ENCODE measurements at places on chromosomes 11 and 22.

GRCh38 chr22:36413022-36413775 is 25.4 kb upstream of the MYH9 start:
- DNase-seq: no peak

DNA sequence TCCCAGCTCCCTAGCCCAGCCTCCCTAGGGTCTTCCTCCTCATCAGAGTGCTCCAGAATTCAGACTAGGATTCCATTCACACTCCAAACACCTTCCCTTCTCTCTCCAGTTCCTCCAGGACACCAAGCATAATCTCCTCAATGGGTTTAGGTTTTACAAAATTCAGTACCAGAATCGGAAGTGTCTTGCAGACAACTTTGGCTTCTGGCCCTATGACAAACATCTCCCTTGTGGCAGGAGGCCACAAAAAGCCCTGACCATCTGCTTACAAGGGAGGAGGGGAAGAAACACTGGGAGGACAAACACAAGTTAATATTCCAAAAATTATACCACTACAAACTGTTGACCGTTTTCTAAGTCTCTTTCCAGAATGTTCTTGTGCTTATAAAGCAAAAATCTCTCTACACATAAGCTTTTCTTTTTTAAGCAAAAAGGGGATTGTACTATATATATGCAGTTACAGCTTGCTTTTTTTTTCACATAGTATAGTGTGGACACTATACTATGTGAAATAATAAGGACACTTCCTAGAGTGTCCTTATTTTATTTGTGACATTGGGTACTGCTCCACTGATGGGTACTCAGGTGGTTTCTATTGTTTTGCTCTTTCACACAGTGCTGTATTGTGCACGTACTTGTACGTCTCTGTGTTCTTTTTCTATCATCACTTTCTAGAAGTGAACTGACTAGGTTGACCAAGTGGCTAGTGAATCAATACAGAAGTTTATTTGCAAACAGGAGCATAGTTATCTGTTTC is 78.7 kb downstream of the BDNF start:
- no peak for DNase-seq

DNA sequence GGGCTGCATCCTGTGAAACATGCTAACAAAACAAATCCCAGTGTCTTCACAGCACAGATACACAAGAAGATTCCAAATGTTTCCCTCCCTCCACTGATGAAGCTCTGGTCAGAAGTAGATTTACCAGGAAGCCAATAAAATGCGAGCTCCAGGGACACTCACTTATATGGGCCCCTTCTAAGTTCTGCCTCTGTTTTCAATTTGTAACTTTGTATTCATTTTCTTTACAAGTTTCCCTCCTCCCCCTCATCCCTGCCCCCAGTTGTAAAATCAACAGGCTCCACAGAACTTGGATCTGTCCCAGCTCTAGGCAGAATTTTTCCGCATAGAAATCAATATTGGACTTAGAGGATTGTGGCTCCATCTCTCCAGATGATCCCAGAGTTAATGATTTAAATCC is 48.1 kb upstream of the ME3 start:
- DNase-seq: no peak

DNA sequence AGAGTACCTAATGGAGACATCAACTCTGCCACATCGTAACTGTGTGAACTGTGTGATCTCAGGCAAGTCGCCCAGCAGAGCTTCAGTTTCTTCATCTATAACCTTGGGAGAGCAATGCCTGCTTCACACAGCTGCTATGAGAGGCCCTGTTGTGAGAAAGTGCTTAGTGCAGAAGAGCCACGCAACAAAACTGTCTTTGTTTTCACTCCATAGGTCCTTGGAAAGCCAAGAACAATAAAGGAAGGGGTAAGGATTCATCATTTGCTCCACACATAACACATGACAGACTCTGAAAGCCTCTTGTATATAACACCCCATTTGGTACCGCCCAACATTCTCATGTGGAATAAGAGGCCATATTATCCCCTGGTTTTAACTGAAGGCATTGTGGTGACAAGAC is 231.9 kb upstream of the ISX start:
- no peak for DNase-seq

- DNase-seq: no peak
Measured at GRCh38 chr11:88105526-88105925, 69.7 kb downstream of the RAB38 start.

DNA sequence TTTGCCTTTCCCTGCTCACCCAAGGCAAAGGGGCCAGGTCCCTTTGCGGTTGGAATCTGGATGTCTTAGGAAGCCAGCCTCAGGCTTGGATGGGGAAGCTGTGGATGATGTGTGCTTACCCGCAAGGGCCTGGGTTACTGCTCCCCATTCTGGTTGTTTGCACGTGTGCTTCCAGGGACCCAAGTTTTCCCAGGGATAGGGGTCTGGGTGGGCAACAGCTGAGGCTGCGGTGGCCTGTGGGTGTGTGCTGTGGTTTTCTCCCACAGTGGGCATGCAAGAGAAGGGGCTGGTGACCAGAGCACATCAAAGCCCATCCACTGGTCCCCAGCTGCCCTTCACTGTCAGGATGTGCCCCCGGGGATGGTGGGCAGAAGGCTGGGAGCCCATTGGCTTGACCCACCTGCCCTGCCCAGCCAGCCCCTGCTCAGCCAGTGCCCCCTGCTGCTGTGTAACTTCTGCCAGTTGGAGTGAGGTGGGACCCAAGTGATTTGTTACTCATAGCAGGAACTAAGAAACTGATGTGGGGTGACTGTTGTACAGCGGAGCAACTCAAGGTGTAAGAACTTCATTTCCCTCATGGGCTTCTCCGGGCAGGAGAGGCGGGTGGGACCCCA is 3.3 kb downstream of the CAPN5 start:
- no peak for DNase-seq

DNA sequence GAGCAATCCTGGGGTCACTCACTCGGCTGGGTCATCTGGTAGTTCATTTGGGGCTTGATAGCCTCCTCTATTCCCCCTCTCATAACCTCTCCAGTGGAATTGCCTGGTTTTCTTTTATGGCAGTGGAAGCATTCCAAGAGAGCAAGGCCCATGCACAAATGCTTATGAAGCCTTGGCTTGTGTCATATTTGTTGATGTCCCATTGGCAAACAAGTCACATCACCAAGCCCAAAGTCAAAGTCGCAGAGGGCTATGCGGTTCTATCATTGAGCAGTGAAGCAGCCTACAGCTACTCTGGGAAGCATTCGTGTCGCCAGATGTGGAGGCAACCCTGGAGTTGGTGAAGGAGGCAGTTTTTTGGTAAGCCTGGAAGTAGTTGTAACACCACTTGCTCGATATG is 12.3 kb downstream of the KCTD14 start:
- no peak for DNase-seq

GRCh38 chr11:65185171-65185570 is 3.4 kb downstream of the CAPN1 start:
- DNase-seq: no peak

DNA sequence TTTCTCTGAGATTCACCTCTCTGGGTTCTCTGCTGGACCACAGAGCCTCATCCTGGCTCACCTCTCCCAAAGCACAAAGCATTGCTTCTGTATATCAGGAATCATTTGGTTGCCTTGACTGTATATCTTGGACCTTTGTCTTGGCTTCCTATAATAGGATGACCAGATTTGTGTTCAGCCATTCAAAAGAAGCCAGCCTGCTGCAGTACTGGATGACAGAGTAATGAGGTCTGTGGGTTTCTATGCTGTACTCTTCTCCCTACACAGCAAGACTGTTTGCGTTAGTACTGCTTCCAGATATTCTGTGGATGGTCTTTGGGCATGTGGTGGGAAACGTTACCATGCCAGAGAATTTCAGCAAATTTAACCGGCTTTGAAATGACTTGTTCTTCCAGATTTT is 39.8 kb downstream of the ARFGAP2 start:
- DNase-seq: no peak

DNA sequence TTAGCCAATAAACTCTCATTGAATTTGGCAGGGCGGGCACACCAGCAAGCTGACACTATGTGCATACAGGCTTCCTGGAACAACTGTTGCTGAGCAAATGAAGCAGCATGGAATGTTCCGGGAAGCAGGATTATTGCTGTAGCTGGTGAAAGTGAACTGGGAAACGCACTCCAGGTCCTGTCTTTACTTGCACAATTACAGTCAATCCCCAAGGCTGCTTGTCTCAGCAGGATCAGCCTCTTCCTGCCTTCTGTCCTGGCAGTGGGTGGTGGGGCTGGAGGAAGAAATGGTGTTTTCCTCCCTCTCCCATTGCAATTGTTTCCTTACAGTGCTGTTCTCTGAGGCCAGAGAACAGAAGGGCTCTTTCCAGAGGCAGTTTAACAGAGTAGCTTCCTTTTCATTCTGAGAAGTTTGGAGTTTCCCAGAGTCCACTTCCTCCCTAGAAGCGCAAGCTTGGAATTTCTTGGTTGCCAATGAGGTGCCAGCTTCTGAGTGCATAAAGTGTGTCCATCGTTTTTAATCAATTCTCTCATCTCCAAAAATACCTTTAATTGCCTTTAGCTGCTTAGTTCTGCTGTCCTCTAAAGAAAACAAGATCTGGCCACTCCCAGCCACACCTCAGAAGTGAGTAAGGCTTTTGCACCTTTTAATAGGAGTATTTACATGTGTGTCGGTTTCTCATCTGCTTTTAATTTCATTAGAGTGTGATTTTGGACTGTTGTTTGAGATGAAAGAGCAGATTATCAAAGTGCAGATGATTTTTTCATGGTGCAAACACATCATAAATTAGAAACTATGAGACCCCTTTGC is 19.9 kb downstream of the CD44 start:
- DNase-seq: peak; percentile 33

DNA sequence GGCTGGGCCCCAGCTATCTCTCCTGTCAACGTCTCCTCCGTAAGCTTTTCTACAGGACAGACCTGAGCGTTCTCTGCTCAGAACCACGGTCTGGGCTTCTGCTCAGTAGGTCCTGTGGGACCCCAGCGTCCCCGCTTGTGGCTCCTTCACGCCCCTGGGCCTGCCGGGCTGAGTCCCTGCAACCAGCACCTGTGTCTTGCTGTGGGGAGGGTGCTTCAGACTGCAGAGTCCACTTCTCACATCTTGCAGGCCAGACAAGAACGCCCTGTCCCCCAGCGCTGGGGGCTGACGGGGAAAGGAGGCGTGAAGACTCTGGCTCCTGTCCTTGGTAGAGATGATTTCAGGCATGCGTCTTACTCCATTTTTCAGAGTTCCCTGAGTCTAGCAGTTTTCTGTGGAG is 1480.8 kb downstream of the BRD1 start:
- DNase-seq: no peak

- DNase-seq: peak; percentile 51
Measured at GRCh38 chr11:119584193-119585042, 144.6 kb downstream of the NECTIN1 start.

DNA sequence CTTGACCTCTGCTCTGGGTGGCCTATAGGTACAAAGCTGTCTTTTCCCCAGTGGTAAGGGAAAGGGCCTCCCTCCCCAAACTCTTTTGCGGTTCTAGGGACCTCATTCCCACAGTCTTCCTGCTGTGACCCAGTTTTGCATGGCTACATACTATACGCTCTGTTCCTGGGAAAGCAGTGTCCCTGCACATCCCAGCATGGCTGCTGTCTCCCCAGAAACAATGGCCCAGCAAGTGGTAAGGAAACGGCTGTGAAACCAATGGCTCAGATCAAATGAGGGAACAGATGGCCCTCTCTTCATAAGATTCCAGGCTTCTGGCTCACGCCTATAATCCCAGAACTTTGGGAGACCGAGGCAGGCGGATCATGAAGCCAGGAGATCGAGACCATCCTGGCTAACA is 41.1 kb downstream of the RPL27A start:
- no peak for DNase-seq

DNA sequence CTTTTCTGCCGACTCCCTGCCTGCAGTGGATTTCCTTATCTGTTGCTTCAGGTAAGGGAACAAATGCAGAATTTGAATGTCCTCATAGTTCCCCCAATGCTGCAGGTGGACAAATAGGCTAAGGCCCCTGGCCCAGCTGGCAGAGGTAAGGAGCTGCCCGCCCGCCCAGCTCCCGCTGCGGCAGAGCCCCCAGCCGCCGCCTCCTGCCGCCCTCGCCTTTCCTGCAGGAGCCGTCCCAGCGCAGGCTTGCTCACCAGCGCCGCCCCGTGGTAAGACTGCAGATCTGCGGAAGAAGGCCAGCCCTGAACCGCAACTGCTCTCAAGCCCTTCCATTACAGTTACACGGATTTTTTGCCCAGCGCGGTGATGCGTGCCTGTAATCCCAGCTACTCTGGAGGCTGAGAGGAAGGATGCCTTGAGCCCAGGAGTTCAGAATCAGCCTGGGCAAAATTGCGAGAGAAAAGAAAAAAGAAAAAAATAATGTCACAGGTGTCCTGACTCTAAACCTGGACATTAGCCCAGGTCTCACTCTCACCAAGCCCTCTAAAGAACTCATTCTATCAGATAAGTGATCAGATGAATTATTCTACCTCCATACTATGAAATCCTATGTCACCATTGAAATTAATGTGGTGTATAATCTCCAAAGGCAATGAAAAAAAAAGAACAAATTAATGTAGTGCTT is 51.2 kb upstream of the EMID1 start:
- peak; percentile 75 for DNase-seq

DNA sequence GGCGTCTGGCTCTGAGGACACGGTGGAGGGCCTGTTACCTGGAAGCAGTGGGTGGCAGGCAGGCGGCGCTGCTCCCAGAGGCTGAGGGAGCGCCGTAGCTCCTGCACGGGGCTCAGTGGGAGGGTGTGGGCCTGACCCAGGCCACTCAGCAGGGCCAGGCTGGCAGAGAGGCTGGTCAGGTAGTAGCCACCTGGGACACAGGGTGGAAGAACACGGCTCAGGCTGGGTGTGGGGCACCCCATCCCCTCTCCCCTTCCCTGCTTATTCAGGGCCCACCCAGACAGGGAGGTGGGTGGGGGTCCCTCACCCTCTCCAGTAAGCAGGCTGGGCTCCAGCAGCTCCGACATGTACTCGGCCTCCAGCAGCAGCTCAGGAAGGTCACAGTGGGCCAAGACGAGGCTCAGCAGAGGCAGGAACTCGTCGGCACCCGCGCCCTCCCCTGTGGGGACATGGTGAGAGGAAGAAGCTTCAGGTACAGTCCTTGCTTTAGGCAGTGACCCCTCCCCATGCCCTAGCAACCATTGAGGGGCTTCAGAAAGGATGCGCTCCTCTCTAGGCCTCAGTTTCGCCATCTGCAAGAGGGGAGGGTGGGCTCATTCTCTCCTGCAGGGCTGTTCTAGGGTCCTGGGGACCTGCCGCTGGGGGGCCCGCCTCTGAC is 2.9 kb downstream of the RIN1 start:
- DNase-seq: no peak

DNA sequence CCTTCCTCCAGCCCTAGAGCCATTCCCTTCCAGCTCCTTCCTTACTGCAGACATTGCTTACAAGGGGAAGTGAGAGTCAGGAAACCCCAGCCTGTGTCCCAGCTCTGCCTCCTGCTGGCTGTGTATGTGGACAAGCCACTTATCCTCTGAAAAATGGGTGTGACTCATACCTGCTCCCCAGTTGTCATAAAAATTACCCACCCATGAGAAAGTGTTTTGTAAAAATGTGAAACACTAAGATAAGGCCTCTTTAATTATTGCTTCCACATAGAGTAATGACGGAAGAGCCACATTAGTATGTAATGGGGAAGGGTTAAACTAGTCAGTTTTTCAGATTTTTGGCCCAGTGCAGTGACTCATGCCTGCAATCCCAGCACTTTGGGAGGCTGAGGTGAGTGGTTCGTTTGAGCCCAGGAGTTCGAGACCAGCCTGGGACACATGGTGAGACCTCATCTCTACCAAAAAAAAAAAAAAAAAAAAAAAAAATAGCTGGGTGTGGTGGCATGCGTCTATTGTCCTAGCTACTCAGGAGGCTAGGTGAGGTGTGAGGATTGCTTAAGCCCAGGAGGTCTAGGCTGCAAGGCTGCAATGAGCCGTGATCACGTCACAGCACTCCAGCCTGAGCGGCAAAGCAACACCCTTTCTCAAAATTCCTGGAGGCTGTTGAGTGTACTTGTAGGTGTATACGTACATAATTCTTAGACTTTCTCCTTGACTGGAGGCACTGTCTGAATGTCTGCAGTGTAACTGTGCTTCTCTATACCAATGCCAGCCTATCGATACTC is 84.9 kb downstream of the CTTN start:
- DNase-seq: no peak
